ENCODE measurements at places on chromosomes 16 and 17.

DNA sequence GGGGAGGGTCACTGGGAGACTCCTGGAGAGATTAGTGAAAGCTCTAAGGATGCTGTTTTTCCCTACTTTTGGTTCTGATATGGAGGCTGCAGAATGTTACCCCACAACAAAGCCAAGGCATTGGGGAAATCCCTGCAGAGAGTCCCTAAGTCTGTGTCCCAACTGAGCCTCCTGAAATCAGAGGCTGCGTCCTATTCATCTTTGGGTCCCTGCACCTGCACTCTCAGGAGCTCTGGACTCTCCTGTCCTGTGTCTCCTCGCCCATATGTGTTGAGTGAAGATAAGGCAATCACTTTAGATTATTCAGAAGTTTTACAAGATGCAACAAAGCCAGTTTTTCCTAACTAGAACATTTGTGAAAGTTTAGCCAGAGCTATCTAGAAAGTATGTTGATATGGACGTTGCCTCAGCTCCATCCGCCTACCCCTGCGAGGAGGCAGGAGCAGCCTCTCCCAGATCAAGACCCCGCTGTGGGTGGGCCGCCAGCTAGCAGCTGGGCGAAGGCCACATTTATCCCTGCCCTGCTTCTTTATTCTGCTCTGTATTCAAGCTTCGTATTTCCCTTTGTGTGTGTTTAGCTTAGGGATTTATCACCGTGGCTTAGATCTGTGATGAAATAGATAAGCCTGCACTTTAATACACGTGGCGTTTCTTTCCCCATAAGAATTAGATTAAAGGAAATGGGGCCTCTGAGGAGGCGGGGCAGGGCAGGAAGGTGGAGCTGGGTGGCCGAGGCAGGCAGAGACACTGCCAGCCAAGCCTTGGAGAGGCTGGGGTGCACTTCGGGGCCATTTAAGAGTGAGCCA lies 37.4 kb downstream of the SHISA6 start:
- DNase-seq, result no peak

- no peak for DNase-seq
These were observed 1.2 kb downstream of the CCDC137 start for GRCh38 chr17:81667754-81668153.

DNA sequence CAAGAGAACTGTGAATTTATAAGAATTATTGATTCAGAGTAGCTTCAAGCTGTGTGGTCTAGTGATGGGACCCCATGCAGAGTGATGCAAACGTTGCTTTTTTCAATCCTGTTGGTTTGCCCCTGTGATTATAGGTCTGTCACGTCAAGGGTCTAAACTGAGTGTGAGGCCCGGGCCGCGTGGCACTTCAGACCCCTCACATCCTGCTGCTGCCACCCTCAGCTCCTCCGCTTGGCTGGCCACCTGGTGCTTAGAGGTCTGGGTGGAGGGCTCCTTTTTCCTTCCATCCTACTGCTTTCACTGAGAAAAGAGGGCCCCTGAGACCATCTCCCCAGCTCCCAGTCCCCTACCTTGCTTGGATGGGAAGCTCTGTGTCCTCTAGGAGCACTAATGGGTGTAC lies 12.0 kb downstream of the MYL4 start:
- no peak for DNase-seq

- no peak for DNase-seq
These were observed 37.5 kb downstream of the AKAP10 start for GRCh38 chr17:19939993-19940721.

DNA sequence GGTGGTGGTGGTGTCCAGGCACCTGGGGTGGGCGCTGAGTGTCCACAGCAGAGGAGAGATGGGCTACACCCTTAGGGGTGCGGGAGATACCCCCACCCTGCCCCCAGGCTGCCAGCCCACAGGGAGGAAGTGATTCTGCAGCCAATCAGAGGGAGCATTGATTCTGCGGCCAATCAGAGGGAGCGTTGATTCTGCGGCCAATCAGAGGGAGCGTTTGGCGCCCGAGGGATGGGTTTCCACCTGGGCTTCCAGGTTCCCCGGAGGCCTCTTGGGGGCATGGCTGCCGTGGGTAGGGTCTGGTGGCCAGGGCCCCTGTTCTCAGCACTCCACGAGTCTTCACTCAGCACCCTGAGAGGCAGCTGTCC lies 28.2 kb upstream of the ACSF3 start:
- no peak for DNase-seq

- no peak for DNase-seq
These were observed 9.7 kb downstream of the PSMB3 start for GRCh38 chr17:38762231-38762630.

DNA sequence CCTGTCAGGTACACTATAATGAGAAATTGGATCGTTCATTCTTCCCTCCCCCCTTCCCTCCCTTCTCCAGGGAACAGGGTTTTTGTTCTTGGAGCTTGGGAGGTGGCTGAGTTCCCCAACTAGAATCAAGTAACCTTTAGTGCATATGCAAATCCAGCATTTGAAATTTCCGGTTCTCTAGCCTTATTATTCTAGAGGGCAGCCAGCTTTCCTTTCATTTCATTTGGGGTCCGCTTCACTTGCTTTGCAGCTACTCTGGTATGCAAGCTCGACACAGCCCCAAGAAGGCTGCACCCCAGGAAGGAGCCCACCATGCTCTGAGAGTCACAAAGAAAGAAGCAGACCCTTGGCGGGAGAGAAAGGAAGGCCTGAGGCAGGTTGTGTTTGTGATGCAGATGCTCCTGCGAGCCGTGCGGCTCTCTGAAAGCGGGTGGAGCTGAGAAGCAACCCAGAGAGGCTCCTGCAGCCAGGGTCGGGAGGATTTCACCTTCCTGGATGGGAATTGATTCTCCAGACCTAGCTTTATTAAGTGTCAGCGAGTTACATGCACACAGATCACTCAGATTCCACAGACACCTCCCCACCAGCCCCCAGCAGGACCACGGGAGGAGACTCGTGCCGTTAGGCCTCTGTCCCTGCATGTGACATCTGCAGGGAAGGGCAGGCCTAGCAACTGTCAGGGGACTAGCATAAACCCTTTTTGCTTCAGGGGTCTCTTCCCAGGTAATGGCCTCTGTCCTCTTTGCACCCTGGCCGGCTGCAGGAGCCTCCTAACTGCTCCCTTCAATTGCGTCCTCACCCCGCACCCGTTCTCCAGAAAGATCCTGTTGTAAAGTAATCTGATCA lies 34.5 kb downstream of the PMM2 start:
- no peak for DNase-seq

Data from activated CD8-positive, alpha-beta memory T cell treated with anti-CD3 and anti-CD28 coated beads, Interleukin-2, amount 50 U/mL, for 4 hours (primary cell).